HuH-7.5 (cell line): ENCODE measurements at places on chromosomes 12 and 14.

DNA sequence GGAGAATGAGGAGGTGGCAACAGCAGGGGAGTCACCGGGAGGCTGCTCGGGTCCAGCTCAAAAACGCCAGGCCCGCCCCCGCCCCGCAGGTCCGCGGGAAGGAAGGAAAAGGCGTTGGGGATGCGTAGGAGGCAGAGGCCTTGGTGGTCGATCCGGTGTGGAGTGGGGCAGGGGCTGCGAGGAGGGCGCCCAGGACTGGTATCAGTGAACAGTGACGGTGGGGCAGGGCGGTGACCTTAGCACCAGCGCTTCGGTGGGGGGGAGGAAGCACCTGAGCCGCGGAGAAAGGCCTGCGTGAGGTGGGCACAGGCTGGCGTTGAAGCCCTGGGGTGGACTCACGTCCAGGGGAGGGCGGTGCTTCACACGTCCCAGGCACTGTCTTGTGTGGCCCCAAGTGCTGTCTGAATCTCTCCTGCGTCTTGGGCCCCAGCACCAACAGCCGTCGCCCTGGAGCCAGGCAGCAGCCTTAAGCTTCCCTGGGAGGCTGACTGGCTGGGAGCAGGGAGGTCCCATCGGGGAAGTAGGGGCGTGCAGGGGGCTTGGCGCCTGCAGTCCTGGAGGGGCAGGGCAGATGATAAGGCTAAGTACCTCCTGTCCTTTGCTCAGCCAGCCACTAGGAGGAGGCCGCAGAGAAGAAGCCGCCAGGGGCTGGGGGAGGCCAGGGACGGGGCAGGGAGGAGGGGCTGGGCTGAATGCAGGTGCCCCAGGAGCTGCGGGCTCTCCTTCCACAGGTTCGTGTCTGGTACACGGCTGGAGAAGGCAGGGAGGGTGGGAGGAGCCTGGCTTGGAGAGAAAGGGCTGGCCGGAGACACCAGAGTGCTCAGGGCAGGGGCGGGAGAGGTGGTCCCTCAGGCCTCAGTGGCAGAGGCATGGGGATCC, 26.5 kb downstream of the ZBTB42 start:
- peak; percentile 90 for DNase-seq

GRCh38 chr14:35336494-35337268, 44.5 kb downstream of the PSMA6 start:
- peak; percentile 74 for DNase-seq

DNA sequence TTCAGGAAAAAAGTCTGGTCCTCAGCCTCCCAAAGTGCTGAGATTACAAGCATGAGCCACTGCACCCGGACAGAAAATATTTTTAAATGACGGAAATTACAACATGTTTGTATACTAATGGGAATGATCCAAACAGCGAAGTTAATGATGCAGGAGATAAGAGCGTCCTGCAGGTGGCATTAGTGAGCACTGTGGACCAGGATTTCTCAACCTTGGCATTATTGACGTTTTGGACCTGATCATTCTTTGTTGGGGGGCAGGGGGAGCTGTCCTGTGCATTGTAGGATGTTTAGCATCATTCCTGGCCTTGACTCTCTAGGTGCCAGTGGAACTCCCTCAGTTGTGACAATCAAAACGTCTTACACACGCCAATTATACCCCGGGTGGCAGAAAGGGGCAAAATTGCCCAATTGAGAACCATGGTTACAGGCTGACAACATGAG, 34.1 kb downstream of the SCFD1 start:
- DNase-seq, result peak; percentile 25

GRCh38 chr14:26601856-26602255, 4.0 kb upstream of the NOVA1 start:
- DNase-seq, result no peak

GRCh38 chr14:33777681-33778080, 173.2 kb downstream of the EGLN3 start:
- no peak for DNase-seq

- DNase-seq, result no peak
These were observed 25.5 kb downstream of the SLC25A3 start for GRCh38 chr12:98618952-98619351.

- DNase-seq, result no peak
These were observed 84.6 kb downstream of the SETD3 start for GRCh38 chr14:99395909-99396530.

DNA sequence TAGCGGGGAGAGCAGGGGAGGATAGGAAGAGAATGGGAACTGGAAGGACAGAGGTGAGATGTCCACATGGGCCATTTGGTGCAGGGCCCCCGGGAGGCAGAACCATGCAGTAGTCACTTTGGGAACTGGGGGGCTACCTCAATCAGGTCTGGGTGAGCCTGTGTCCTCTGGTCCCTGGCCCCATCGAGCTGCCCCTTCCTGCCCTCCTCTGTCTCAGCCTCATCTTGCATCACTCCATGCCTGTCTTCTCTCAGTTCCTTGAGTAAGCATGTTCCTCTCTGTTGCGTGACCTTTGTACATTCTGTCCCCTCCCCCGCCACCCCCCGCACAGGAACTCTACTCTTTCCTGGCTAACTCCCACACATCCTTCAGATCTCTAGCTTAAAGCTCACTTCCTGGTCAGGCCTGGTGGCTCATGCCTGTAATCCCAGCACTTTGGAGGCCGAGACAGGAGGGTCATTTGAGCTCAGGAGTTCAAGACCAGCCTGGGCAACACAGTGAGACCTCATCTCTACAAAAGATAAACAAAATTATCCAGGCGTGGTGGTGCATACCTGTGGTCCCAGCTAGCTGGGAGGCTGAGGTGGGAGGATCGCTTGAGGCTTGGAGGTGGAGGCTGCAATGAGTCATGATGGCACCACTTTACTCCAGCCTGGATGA, 23.2 kb downstream of the FOS start:
- no peak for DNase-seq

GRCh38 chr12:107397890-107398500, 287.6 kb upstream of the PWP1 start:
- no peak for DNase-seq

GRCh38 chr14:63654346-63654745, 12.7 kb upstream of the WDR89 start:
- DNase-seq, result no peak

GRCh38 chr14:50953502-50953901, 9.2 kb upstream of the PYGL start:
- DNase-seq, result no peak

DNA sequence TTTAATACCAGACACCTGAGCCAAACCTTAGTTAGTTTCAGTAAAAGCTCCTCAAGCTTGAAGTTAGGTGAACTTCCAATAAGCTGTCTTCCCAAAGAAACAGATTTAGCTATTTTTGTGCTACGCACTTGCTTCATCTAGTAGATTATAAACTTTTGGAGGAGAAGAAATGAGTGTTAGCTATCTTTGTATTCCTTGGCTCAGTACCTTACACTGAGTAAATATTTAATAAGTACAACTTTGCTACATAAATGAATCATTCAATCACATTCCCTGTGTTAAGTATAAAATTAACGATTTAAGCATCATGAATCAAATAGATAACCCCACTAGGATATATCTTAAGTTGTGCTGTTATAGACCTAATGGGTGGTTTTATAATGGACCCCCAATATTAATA, 307.0 kb downstream of the PCNX1 start:
- DNase-seq, result no peak

GRCh38 chr12:116880817-116881324, 370 bp downstream of the HRK start:
- DNase-seq, result peak; percentile 73

GRCh38 chr14:51028851-51029754, 65.8 kb downstream of the TRIM9 start:
- no peak for DNase-seq

- DNase-seq, result no peak
These were observed 45.4 kb downstream of the NIN start for GRCh38 chr14:50785457-50786063.

- DNase-seq, result no peak
These were observed 18.0 kb downstream of the PUS7L start for GRCh38 chr12:43740511-43741100.
